ENCODE measurements at places on chromosomes 6 and 20. TPM values are rescaled to one million over a fixed set of nuclear protein-coding genes. Genes with fewer than 3 reads are reported as not detected.

The DBNDD2 gene
- 339 TPM for total RNA-seq

The CPXM1 gene
- 1.7 TPM for total RNA-seq

The CCN6 gene
- not detected for total RNA-seq

The TCF21 gene
- total RNA-seq = 3.3 TPM

The KCNB1 gene
- total RNA-seq = 1.9 TPM

The BANF2 gene
- total RNA-seq = not detected

The BIRC7 gene
- total RNA-seq = not detected

The C6orf52 gene
- not detected for total RNA-seq

The KHDRBS2 gene
- not detected for total RNA-seq

The GTSF1L gene
- not detected for total RNA-seq

The ANKS1A gene
- 29.1 TPM for total RNA-seq

The TAF8 gene
- total RNA-seq = 32.2 TPM

The PNLDC1 gene
- total RNA-seq = 0.17 TPM

The CDK5RAP1 gene
- total RNA-seq = 20.6 TPM

The ACTL10 gene
- total RNA-seq = 0.40 TPM

The IP6K3 gene
- total RNA-seq = 47.5 TPM

The PACRG gene
- total RNA-seq = 8.2 TPM

The QKI gene
- total RNA-seq = 502 TPM

The RTEL1 gene
- total RNA-seq = 9.9 TPM

The STMND1 gene
- not detected for total RNA-seq

The PBOV1 gene
- not detected for total RNA-seq

The CRYBG1 gene
- 2.0 TPM for total RNA-seq

The MAK gene
- total RNA-seq = 0.07 TPM

The PRSS35 gene
- 0.12 TPM for total RNA-seq

The BRD2 gene
- 73.8 TPM for total RNA-seq

The FNDC1 gene
- 1.9 TPM for total RNA-seq

The XKR7 gene
- total RNA-seq = not detected

The MTHFD1L gene
- 2.4 TPM for total RNA-seq

The PHACTR1 gene
- total RNA-seq = 124 TPM

The PNPLA1 gene
- total RNA-seq = not detected

Measured in left ventricle myocardium superior (tissue), 1 donor.